ENCODE measurements at places on chromosomes 5 and 9. TPM values are rescaled to one million over a fixed set of nuclear protein-coding genes. Genes with fewer than 3 reads are reported as not detected.

GRCh38 chr9:27212621-27213020 lies 84.3 kb downstream of the EQTN start:
- no peaks in the 10 kb centered on the region for H3K27me3 ChIP-seq
- H3K4me3 ChIP-seq, result no peak overlapping the region
- no peak overlapping the region for H3K27ac ChIP-seq
- DNase-seq, result no peak
- no peaks in the 10 kb centered on the region for H3K4me1 ChIP-seq
- H3K36me3 ChIP-seq, result no peaks in the 10 kb centered on the region

- H3K4me1 ChIP-seq, result no peaks in the 10 kb centered on the region
- peaks cover 7% of the 10 kb centered on the region for H3K27me3 ChIP-seq
- no peak for DNase-seq
- H3K4me3 ChIP-seq, result no peak overlapping the region
These were observed 6.0 kb downstream of the DMRT1 start for GRCh38 chr9:847505-847904.

Gene SARDH
- 61.0 TPM for total RNA-seq

Gene FREM1
- 9.1 TPM for total RNA-seq

Gene NR6A1
- total RNA-seq, result 3.3 TPM

Gene DROSHA
- total RNA-seq, result 16.1 TPM
